ENCODE measurements at places on chromosomes 4 and X.

GRCh38 chr4:40749717-40750460, at the start of gene NSUN7:
NSUN7 (plus strand) TSS chr4:40749955; CDS start chr4:40750694, 739 bp downstream.
- DNase-seq, result no peak

DNA sequence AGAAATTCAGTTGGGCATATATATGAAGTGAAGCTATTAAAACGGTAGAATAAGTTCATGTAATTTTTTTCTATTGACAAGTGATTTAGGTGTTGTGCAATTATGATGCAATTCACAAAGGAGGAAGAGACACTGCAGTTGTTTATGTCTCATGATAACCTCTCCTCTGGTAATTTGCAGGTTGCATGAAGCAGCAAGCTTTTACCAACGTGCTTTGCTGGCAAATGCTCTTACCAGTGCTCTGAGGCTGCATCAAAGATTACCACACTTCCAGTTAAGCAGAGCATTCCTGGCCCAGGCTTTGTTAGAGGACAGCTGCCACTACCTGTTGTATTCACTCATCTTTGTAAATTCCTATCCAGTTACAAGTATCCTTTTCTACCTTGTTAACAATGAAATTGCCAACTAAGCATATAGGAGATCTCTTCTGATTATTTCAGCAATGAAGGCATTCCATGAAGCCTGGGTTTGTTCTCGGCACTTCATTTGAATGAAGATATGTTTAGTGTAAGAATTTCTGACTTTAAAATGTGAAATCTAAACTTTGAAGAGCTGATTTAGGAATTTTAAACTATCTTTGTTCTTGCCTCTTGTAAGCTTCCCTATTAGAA, 3.9 kb downstream of the TMEM33 start:
- no peak for DNase-seq

GRCh38 chrX:153375571-153375970, 25.6 kb downstream of the PNMA6E start:
- no peak for DNase-seq

DNA sequence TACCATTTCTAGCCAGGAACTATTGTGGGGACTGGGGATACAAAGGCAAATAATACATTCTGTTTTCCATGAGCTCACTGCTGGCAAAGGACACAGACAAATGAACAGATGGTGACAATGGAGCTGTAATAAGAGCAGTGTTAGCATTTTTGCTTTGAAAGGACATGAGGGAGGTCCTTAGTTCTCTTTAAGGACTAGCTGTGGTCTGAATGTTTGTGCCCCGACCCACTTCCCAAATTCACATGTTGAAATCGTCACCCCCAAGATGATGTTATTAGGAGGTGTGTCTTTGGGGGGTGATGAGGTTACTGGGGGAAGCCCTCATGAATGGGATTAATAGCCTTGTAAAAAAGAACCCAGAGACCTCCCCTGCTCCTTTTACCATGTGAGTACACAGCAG, 30.3 kb downstream of the CCNG2 start:
- no peak for DNase-seq

GRCh38 chrX:30217465-30217864, 2.1 kb downstream of the MAGEB2 start:
- no peak for DNase-seq

DNA sequence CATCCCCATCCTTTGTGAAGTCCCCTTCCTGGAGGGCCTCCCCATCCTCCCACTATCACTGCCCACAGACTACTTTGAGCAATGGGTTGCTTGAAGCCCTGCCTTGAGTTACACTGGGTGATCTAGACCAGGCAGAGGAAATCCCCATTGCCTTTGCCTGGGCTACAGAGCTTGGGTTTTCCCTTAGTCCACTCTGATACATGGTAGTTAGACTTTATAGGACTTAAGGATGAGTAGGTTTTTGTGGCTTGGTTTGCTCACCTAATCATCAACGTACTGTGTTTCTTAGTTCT, 56.6 kb downstream of the TMEM131L start:
- DNase-seq, result no peak

DNA sequence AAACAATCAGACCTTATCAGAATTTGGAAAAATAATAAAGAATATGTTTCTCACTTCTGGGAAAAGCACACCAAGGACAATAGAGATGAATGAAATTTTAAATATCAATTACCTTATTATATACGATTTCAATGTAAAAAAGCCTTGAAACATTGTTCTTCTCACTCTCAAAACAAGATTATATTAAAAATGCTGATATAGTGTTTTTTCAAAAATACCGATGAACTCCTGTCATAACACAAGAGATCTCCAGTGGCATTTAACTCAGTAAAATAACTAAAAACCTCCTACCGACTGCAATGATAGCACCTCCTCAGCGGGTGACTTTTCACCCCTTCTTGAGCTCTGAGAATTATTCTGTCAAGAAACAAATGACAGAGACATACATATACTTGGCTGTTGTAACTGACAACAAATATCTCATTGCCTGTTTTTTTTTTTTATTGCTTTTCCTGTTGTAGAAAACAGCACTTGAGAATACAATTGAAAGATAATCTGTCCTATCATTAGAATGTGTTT, 1237.3 kb downstream of the C4orf33 start:
- no peak for DNase-seq

- no peak for DNase-seq
These were observed 343.1 kb upstream of the MAOA start for GRCh38 chrX:43313035-43313434.

GRCh38 chrX:149699761-149700160, 12.1 kb upstream of the MAGEA11 start:
- no peak for DNase-seq

GRCh38 chr4:104641418-104641817, 146.7 kb upstream of the CXXC4 start:
- no peak for DNase-seq
